ENCODE measurements at places on chromosomes 2 and 18.

DNA sequence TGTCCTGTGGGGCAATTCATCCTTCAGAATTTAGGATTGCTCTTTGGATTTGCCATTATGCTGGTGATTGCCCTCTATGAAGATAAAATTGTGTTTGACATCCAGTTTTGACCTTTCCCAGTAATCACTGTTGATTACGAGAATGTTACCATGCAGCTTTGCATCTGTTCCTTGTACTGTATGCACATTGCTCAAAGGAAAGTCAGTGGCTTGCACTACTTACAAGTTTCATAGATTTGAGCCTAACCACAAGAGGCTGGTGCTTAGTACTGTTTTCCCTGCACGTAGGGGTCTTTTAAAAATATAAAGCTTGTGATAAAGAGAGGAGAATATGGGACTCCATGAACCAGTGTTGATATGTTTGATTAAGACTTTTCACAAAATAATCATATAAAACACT, 77.9 kb downstream of the SLC39A10 start:
- DNase-seq: no peak

DNA sequence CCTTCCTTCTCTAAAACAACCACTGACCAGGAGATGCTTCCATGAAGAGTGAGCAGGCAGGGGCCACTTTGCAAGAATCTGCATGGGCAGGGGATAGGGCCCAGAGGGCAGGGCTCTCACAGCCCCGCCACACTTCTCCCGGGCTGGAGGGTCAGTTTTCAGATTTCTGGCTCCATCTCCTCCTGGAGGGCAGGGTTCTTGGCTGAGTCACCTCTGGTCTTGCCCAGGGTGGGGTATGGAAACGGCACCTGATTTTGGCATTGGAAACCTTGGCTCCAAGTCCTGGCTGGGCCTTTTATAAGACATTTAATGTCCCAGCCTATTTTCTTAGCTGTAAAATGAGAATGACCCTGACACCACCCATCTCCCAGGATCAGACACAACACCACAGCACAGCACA, 27.6 kb upstream of the ASPRV1 start:
- DNase-seq: no peak

- no peak for DNase-seq
Measured at GRCh38 chr2:233855345-233855744, 1.0 kb upstream of the HJURP start.

GRCh38 chr18:79300413-79300812, 95.3 kb upstream of the NFATC1 start:
- no peak for DNase-seq

- DNase-seq: no peak
Measured at GRCh38 chr18:69703461-69703860, 244.2 kb downstream of the CD226 start.

- DNase-seq: no peak
Measured at GRCh38 chr2:71736091-71736861, 282.9 kb downstream of the DYSF start.

DNA sequence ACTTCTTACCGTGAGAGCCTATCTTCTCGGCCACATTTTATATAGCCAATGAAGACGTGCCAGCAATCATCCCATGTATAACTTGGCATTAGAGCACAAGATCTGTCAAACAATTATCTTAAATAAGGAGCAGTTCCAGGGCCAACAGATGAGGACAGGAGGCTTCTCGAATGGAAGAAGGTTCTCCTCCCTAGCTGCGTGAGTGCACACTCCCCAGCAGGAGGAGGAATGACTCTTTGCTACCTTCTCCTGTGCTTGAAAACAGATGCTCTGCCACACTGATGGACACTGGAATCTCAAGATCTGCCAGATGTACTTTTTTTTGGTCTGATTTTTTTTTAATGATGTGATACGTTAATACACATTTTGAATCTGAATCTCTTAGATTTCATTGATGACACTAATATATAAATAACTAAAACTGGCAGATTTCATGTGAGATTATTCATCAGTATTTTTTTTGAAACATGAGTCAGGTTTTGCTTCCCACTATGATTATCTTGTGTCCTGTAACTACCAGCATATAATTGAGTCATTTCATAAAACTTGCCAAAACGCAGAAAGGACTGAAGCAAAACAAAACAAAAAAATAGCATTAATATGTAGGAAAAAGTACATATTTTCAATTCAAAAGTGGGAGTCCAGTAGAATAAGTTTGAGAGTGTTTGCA, 626 bp upstream of the VIT start:
- DNase-seq: no peak

- DNase-seq: no peak
Measured at GRCh38 chr2:131058920-131059319, 34.3 kb downstream of the FAM168B start.

DNA sequence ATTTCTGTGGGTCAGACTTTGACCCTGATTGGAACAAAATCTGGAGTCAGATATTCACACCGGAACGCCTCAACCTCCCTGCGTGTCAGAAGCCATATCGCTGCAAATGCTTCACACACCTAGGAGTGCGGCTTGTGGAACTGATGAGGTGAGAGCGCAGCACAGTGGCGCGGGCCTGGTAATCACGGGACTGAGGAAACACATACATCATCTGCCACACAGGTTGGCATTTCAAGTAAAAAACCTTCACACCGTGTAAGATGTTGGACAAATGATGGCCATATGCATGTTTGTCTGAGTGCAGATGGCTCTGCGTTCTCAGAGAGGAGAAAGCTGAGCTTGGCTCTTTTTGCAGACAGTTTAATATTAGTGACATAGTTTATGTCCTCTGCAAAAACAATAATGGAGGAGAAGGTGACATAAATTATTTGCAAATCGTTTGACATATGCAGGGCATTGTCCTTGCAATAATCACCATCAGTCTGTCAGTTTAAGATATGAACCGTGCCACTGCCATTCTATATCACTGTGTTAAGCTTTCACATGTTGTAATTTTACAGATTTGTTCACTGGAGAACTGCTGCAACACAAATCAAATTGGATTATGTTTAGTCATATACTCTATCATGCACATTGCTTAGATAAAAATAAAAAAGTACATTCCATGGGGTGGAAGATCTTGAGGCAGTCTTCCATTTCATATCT, 101.4 kb downstream of the MTX2 start:
- DNase-seq: no peak

DNA sequence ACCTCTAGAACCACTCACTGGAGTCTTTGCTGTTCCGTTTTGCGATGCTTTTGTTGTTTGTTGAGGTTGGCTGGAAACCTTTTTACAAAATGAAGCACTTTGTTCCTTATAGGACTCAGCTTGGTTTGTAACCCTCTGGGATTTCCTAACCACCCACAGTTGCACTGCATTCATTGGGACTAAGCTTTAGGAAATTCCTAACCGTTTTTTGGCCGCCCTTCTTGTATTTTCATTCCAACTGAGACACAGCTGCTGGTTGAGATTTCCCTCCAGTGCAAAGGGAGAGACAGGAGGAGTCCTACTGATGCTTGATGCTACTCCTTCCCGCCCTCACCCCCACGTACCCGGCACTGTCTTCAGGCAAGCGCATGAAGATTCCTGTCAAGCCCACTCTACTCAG, 6.1 kb upstream of the DIPK1C start:
- DNase-seq: no peak

- no peak for DNase-seq
Measured at GRCh38 chr18:50093366-50094064, 101.4 kb downstream of the MYO5B start.

DNA sequence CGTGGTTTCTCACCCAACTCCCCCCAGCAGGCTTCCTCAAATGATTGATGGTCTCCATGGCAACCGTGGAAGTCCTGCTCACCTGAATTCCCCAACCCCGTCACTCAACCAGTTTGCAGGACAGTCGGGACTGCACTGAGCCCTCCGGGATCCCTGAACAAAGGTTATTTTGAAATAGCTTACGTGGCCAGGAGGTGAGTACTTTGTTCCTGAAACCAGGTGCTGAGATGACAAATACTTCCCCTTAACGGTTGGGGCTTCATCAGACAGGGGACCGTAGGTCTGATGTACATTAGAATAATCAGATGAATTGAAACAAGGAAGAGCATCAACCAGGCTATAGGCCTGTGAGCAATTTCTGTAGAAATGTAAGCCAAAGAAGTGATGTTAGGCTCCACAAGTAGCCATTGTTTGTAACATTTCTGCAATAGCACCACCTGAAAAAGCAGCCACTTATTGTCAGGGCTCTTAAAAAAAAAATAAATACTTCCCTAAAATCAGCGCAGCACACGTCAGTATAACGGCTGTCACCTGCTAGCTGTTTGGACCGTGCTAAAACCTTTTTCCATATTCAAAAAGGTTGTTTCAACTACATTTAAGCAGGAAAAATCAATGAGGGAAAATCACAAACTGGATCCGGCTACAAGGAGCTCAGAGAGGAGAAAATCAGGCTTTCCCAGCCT, 206.4 kb upstream of the ID2 start:
- DNase-seq: no peak

DNA sequence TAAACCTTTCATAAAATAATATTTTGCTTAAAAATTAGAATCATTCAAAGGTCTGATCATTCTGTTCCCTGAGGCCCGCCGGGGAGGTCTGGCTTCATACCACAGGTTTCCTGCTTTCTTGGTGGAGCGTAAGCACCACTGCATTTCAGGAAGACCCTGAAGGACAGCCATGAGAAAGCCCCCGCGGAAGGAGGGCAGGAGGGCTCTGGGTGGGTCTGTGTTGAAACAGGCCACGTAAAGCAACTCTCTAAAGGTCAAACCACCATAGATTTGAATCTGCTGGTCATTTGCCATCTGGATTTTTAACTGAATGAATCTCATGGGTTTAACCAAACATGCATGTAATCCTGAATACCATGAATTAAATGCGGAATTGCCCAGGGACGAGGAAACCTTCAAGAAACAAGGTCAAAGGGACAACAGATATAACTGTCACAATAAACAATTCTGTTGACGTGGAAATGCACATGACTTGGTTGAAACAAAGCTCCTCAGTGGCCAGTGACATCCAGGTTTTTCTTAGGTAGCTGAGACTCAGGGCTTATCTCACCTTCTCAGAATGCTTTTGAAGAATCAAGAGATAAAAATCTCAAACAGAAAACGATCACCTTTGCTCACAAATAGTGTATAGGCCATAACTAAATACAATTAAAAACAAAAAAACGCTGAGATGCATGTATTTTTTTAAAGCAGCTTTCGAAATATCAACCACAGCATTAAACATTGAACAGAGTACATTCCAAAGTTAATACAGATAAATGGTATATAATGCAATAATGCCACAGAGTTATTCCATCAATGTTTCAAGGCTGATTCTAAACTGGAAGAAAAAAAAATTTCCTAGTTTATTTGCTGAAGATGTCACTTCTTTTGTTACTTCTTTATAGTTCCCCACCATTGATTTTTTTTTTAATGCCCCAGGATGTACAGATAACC, 193.2 kb downstream of the BCL2 start:
- no peak for DNase-seq

DNA sequence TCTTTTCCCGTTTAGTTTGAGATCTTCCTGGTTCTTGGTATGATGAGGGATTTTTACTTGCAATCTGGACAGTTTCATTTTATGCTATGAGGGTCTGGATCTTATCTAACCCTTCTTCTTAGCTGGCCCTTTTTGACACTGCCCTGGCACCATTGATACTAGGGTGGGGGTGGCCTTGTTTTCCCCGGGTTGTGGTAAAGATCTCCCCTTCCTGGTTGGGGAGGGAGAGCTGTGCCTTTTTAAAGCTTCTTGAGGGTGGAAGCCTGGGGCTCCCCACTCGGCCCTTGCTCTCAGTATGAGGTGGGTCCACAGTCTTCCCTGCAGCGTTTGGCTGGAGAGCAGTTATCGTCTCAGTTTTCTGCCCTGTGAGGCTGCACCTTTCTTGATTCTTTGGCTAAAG, 66.1 kb downstream of the ASB1 start:
- DNase-seq: no peak

GRCh38 chr2:226915846-226916360, 80.0 kb downstream of the RHBDD1 start:
- DNase-seq: no peak

- DNase-seq: no peak
Measured at GRCh38 chr2:175630280-175631244, 371.5 kb downstream of the LNPK start.

GRCh38 chr18:52553441-52553840, 213.4 kb downstream of the DCC start:
- DNase-seq: no peak

GRCh38 chr2:10493634-10494281, 45.6 kb upstream of the ODC1 start:
- no peak for DNase-seq

GRCh38 chr2:59997371-59997770, 556.1 kb downstream of the BCL11A start:
- DNase-seq: no peak

DNA sequence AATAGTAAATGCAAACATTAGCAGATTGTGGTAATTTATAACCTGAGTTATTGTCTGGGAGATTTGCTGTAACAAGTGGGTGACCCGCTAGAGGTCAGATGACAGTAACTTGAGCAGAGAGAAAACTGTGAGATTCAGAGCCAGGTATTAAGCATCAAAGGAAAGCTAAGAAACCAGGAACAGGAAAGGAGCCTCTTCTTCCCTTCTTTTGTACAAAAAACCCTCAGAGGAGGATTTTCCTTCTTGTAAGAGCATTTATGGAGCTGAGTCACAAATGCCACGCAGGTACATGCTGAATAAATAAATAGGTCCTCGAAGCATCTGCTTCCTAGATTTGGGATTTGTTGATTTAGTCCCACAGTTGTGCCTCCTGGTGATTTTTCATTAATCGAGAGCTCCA, 146.5 kb downstream of the SH3BP4 start:
- no peak for DNase-seq

DNA sequence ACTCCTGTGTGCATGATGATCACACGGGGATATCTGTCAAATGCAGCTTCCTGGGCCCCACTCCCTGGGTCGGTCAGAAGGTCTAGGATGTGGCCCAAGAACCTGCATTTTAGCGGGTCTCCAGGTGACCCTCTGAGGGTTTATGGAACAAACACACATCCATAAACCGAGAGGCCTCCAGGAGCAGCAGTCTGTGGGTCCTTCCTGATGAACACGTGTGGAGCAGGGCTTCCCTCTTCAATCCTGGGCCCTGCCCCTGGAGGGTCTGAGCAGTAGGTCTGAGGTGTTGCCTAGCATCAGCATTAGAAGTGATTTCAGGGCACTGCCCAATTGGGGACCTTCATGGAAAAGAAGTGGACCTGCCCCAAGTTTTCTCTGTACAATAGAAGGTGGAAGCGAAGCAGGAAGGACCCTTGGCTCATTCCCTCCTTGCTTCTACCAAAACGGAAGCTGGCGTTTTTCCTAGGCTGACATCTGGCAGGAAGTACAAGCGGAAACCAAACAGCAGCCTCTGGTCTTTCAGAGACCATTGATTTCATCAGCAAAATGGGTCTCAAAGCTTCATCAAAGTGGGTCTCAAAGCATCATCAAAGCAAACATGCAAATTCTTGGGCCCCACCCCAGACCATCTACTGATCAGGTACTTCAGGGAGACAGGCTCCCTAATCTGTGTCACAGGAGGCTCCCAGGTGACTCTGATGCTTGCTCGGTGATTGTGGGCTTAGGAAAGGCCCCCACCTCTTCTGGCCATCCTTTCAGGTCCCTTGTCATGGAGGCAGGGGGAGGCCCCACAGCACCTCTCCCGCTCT, 30.7 kb downstream of the INO80C start:
- DNase-seq: no peak
